Lower leg skin (tissue), 4 donors: ENCODE measurements at places on chromosomes 12 and 14.

DNA sequence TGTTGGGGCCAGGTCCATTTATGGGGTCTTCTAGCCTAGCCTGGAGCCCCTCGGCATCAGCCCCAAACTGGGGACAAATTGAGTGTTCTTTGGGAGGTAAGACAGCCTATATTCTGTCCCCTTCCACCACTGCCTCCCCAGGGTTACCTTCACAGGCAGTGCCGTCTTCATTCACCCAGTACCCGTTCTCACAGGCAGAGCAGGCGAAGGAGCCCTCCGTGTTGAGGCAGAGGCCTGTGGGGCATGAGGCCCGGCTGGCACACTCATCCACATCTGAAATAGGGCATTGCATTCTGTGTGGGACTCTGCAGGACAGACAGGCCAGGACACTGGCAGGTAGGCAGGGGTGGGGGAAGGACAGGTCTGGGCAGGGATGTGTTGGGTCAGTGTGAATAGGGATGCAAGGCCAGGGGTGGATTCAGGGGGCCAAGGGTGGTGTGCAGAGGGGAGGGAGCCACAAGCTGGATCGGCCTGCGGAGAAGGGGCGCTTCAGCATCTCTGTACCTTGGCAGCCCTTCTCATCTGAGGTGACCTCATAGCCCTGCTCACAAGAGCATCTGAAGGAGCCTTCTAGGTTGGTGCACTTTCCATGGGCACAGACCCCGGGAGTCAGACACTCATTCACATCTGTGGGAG is 16.1 kb downstream of the ISCA2 start:
- no peak for DNase-seq

- no peak for DNase-seq
Observed at GRCh38 chr12:6745741-6746525, 7.0 kb downstream of the MLF2 start.

GRCh38 chr14:64401949-64402348 is 13.8 kb downstream of the MTHFD1 start:
- no peak for DNase-seq

DNA sequence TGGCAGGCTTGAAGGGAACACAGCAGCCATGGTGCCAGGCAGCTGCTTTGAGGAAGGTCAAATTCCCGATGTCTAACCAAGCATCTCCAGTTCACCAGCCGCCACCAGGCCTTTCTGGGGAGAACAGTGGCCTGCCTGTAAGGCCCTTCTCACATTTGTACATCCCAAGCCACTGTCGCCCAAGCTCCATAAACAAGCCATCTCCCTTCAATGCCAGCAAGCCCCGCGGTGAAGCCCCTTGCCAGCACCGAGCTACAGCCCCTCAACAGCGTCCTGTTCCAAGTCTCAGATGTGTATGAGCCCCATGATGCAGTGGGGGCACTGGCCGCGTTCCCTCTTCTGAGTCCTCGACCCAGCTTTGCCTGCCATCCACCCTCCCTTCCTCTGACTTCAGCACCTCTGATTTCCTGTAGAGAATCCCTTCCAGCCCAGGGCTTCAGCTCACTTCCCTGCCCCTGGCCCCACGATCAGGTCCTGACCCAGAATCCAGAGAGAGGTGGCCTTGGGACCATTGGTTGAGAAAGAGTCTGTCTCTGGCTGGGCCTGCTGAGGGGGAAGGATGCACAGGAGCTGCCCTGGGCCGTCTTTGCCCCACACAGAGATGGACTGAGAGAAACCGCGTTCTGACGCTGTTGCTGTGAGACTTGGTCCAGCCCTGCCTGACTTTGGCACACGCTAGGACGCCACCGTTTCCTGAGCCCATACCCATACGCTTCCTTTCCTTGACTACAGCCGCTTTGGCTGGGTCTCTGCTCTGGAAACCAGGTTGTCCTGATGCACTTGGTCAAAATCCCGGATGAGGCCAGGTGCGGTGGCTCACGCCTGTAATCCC is 1.9 kb upstream of the MMP17 start:
- no peak for DNase-seq

DNA sequence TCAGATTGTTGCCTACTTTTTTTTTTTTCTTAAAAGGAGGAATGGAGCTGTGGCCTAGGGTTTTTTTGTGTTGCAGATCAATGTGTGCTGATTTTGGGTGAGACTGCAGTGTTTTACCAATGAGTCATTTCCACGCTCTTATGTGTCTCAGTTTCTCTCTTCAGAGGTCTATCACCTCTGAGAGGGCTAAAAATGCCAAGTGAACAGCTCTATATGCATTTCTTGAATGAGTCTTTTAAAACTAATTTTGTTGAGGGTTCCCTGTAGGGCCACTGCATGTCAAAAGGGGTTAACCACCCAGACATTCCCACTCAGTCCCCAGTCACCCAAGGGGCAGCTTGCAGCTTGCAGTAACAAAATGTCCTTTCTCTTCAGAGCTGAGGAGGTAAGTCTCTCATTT is 24.3 kb upstream of the GLIPR1L2 start:
- DNase-seq, result no peak

DNA sequence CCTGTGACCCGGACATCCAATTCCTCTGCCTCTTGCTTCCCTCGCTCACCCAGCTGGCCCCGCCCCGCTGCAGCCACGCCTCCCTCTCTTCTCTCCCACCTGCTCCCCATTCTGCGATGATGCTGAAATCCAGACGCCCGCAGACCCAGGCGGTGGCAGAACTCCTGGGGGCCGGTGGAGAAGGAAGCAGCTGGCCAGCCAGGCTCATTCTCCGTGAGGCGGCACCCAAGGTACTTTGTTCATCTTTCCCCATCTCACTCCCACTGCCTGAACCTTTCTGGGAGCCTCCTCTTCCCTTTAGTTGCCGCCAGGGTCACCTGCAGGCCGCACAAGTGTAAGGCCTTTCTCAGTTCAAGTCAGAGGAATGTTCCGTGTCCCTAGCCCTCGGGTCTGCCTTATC is 35.7 kb downstream of the FOXN4 start:
- no peak for DNase-seq

DNA sequence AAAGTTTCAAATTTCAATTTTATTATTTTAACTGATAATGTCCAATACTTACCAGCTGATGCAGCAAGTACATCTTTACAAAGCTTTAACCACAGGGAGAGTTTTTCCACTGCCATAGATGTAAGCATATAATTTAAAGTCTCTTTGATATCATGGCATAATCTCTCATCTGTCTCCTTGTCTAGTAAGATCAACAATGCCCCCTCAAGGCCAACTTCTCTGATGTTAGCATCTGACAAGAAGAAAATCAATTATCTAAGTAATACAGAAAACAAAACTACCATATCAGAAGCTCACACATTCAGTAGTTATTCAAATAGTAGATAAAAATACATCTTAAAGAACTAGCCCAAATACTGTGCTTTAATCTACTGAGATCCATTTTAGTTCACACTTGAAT is 94.2 kb downstream of the HEATR5A start:
- no peak for DNase-seq
